ENCODE measurements at places on chromosomes 2 and 18. TPM values are rescaled to one million over a fixed set of nuclear protein-coding genes. Genes with fewer than 3 reads are reported as not detected.

- no peak for DNase-seq
These were observed 20.0 kb upstream of the KYNU start for GRCh38 chr2:142857256-142858164.

DNA sequence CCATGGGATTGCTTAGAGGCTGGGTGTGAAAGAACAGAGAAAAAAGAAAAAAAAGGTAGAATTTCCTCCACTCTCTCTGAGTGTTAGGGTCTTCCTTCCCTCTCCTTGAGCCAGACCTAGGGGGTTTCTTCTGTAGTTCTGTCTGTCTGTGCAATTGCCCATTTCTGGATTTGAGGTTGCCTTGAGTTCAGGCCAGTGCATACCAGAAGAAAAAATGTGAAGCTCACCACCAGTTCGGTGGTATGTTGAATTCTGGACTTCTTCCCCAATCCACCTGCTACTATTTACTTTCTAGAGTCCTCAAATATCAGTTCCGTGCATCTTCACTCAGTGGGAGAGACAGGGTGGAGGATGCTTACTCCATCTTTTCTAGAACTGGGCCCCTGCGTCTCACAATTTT is 15.3 kb upstream of the SELENOI start:
- no peak for DNase-seq

DNA sequence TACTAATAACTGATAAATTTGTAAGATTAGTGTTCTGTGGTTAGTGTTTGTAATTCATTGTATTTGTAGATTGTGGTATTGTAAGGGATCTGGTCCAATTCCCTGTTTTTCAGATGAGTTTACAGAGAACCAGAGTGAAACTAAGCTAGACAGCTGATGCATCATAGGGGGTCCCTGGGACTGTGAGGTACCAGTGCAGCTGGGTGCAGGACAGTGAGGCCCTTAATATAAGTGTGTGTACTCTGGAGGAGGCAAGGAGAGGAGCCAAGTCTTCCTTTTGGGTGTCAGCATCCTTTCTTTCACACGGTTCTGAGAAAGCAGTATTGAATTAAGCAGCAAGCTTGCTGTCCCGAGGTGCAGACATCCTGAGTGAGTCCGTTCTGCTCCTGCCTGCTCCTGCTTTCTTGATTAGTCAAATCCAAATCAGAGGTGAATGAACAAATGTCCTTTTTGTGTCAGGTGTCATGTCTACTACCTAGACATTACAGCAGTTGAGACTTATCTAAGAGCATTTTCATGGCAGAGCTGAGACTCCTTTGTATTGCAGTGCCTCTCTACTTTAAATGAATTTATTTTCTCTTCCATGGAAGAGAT is 194.9 kb downstream of the MCFD2 start:
- DNase-seq: no peak

DNA sequence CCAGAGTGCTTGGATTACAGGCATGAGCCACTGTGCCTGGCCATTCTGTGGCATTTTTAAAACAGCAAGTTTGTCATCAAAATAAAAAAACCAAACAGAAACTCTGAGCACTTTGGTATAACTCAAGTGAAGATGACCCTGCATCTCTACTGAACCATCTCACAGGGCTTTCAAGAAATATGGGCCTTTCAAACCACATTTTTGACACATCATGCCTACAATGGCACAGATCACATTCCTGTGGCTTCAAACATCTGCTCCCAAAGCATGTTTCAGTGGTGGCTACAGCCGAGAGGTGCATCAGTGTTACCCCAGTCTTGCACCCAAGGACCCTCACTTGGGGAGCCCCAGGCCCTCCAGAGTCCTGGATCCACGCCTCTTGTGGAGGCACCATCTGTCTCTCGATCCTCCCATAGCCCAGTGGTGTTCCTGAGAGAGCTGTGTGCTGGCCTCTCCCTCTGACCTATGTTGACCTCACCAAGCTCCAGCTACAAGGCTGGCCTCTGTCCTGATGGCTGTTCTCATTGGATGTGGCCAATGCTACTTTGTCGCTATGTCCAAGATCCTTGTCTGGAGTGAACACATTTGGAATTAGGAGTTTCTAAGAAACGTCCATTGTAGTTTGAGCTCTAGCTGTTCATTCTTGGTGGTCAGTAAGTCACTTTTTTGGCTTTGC is 55.2 kb upstream of the RALBP1 start:
- DNase-seq: no peak

GRCh38 chr2:172196768-172197431 is 94.2 kb upstream of the DLX2 start:
- no peak for DNase-seq

DNA sequence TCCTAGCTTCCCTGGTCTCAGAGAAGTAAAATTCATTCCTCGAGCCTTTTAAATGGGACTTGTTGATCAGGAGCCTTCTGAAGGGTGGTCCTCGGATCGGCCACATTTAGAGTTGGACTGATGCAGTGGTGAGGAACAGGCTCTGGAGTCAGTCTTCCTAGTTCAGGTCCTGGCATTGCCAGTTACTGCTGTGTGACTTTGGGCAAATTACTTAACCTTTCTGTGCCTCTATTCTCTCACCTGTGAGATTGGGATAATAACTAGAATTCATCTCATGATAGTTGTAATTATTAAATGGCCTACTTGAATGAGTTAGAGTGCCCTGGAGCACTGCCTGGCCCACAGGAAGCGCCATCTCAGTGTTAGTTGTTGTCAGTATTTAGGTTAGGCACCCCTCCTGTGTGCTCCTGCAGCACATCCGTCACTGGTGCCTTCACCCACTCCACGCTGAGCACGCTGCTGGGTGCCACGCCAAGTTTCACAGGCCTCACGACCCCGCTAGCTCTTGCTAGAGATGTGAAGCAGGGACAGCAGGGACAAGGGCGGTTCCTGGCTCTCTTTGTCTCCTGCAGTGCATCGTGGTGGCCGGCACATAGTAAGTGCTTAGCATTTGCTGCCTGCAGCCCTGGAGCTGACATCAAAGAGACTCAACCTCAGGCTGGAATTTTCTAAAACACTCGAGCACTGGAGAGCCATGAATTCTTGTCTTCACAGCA is 122.9 kb downstream of the FAM210A start:
- no peak for DNase-seq

The ODC1 gene
- total RNA-seq: 35.7 TPM

The MC5R gene
- total RNA-seq: 0.33 TPM

The TFCP2L1 gene
- 2.0 TPM for total RNA-seq

The PLEKHM3 gene
- 71.8 TPM for total RNA-seq

The LHCGR gene
- total RNA-seq: 0.75 TPM

The ATP6V1C2 gene
- total RNA-seq: 0.69 TPM

The NT5C1B gene
- not detected for total RNA-seq
